HT1080 (cell line): ENCODE measurements at places on chromosomes 2 and 18. TPM values are rescaled to one million over a fixed set of nuclear protein-coding genes. Genes with fewer than 3 reads are reported as not detected.

Gene NAT8
- not detected in 2 replicates for total RNA-seq

- DNase-seq: no peak
Observed at GRCh38 chr2:130251873-130252620, 53.8 kb upstream of the TUBA3E start.

DNA sequence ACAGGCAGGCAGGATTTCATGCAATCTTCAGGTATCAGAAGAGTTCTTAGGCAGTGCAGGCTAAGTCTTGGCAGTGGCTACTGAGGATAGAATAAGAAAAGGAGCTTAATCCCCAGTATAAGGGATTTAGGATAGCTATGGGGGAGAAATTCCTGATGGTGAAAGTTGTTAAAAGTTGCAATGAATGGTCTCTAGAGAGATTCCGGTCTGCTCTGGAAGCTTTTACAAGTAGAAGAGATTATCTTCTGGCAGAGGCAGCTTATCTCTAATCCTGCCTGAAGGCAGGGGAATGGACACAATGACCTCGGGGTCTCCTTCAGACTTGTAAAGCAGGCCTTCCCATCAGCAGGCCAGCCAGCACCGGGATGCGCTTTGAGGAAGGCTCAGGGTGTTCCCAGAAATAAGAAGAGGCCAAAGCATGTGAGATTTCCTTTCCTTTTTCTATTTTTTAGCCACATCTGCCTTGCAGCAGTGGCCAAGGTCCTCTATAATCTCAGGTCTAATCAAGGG is 253.9 kb upstream of the KLHL29 start:
- DNase-seq: no peak

GRCh38 chr2:178473373-178473772 is 5.0 kb downstream of the FKBP7 start:
- no peak for DNase-seq

GRCh38 chr2:172227719-172228118 is 125.0 kb upstream of the DLX2 start:
- DNase-seq: no peak
